ENCODE measurements at places on chromosomes 6 and 20.

- DNase-seq = no peak
Observed at GRCh38 chr6:25504661-25505060, 147.4 kb upstream of the SCGN start.

GRCh38 chr6:9984607-9985006 is 430.3 kb downstream of the TFAP2A start:
- DNase-seq = no peak

DNA sequence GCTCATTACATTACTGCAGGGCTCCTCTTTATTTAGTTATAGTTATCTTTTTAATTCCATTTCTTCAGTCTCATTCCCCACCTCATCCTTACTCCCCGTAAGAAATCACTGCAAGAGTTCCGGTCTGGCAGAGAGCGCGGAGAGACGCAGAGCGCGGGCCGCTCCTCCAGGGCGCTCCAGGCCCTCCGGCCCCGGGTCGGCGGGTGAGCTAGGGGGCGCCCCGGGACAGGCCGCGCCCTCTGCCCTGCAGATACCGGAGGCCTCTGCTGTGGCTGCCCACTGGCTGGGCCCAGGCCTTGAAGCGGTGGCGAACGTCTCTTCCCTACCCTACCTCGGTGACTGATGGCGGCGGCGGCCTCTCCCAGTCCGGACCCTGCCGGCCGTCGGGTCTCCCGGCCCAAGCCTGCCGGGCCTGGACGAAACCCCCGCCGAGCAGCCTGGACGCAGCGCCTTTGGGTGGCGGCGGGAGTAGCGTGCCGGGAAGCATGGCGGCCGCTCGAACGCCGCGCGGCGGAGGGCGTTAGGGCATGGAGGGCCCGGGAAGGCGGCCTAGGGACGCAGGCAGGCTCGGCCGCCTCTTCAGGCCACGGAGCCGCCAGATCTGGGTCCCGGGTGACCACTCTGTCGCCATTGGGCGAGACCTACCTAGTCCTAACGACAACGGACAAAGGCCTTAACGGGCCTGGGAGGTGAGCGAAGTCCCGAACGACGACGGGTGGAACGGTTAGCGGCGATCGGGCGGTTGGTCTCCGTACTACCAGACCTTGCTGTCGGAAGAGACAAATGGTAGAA is 16.4 kb upstream of the HMGN4 start:
- DNase-seq = no peak

GRCh38 chr6:74256781-74257180 is 560.8 kb downstream of the CD109 start:
- DNase-seq = no peak

DNA sequence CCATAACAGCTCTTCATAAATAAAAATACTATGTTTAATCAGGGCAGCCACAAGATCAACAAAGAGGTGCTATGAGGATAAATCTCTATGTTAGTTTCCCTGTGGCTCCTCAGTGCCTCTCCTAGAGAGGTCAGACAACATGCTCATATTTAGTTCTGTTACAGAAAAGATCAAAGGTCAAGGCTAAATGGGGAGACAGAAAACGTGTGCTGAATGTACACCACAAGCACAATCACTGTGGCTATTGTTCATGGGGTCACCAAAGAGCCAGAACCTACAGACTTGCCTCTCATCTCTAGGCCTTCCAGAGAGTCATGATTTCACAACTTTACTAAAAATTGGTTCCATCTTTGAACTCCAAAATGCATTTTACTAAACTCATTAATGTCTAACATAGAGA is 409.8 kb downstream of the HACE1 start:
- DNase-seq = peak; percentile 64

- DNase-seq = no peak
Observed at GRCh38 chr6:156004796-156005195, 549.2 kb upstream of the NOX3 start.

GRCh38 chr6:129183681-129184301 is 300.9 kb downstream of the LAMA2 start:
- no peak for DNase-seq

DNA sequence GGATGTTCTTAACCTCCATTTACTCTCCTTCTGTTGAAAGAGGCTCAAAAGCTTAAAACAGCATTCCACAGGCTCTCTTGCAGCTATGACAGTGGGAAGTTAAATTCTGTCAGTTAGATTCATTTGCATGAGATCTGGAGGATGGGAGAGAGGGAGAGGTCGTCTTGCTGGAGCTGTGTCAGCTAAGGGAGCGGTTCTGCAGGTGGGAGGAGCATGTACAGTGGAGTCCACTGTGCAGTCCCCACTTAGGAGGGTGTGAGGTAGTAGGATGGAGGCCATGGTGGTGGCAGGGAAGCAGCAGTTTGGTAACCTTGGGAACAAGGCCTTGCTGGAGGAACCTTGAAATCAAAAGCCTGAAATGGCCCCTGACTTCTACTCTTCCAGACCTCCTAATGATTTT is 12.0 kb upstream of the B4GALT5 start:
- DNase-seq = no peak

DNA sequence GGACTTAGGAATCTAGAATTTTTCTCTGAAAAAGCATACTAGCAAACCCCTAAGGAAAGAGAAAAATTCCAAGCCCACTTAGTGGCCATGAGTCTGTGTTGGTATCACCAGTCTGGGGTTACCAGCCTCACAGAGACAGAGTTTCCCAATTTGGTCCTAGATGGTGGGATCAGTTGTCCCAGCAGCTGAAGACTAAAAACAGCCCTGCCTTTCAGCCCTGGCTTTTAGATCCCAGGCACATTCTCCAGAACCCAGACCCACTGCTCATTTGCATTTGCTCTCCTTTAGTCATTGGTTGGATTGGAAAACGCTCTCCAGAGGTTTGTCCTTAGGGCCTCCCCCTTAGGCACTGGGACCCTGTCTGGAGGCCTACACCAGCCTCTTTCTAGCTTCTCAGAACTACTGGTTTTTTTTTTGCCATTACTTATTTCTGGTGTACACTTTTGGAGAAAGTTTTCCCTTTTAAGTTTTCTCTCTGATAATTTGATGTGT is 39.1 kb upstream of the FOXO3 start:
- DNase-seq = no peak

DNA sequence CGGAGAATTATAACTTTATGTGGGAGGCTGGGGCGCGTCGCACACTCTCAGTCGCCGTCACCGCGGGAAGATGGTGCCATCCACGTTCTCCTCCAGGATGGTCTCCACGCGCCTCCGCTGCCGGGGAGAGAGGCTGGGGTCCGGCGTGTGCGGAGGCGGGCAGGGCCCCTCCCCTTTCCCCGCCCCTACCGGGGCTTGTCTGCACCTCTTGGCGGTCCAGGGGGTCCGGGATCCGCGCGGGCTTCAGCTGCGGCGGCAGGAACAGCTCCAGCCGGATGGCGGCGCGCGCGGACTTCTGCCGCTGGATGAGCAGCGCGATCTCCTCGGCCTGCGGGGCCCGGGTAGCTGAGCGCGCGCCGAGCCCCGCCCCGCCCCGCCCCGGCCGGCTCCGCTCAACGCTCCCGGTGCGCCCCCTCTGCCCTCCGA is 807 bp downstream of the LKAAEAR1 start:
- DNase-seq = peak; percentile 67

DNA sequence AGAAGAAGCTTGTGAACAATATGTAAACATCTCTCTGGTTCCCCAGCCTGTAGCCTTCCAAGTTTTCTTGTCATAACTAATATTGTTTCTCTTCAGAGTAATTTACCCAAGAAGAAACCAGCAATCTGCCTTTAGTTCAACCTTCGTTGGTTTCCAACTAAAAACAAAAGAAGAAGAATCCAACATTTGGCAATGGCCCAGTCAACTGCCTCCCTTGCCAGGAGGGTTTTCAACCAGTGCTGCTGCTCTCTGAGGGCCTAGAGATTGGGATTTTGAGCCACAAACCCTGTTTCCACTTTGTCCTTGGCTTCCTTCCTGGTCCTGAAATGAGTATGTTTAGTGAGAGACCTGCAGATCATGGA is 395.8 kb upstream of the CNR1 start:
- DNase-seq = no peak

DNA sequence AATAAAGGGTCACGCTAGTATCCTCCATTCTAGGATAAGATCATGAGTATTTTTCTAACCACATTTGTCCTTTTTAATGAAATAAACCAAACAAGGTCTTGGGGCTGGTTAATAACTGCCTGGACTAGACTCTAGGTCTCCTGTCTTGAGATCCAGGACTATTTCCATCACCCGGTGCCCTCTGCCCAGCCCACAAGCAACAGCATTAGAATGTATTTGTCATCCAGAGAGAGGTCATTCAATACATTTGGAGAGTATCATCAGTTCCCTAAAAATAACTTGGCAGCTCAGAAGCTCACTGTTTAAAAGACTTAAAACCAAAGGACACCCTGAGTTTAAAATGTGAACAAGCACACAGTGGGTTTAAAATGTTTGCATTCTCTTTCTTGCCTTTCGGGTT is 4.4 kb upstream of the RBM24 start:
- DNase-seq = no peak

- DNase-seq = no peak
Observed at GRCh38 chr6:107107791-107108190, 7.5 kb downstream of the BEND3 start.

DNA sequence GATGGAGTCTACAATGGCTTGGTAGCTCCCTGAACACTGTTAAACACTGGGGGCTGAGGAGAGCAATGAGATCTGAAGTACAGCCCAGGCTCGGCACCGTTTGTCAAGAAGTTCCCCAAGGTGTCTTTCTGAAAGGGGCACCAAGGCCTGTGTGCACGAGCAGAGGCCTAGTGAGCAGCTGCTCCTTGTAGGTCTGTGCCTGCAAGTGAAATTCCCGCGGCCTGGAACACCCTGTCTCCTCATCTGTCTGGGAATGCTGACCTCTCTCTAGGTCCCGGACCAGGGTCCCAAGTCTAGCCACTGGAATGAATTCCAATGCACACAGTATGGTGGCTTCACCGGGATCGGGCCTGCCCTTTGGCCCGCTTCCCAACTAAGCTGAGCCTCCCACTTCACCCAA is 134.8 kb downstream of the FOXC1 start:
- DNase-seq = no peak

DNA sequence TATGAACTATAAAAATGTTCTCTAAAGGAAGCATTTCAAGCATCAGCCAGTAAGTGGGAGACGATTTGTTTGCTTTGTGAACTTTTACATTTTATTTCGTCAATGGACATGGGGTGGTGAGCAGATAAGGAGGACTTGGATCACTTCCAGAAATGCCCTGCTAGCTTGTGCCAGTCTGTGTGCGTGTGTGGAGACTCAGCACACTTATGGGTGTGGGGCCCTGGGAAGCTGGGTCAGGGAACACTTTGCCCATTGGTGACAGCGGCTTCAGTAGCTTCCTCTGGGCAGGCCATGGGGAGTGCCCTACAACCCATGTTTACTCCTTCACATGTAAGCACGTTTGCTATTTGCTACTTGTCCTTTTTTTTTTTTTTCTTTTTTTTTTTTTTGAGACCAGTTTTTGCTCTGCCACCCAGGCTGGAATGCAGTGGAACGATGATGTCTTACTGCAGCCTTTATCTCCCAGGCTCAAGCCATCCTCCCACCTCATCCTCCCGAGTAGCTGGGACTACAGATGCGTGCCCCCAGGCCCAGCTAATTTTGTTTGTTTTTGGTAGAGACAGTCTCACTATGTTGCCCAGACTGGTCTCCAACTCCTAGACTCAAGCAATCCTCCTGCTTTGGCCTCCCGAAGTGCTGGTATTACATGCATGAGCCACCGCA is 24.2 kb downstream of the PRDM1 start:
- no peak for DNase-seq

- no peak for DNase-seq
Observed at GRCh38 chr20:10922941-10923340, 249.1 kb upstream of the JAG1 start.

- DNase-seq = no peak
Observed at GRCh38 chr20:59149678-59150504, 13.7 kb upstream of the ZNF831 start.

DNA sequence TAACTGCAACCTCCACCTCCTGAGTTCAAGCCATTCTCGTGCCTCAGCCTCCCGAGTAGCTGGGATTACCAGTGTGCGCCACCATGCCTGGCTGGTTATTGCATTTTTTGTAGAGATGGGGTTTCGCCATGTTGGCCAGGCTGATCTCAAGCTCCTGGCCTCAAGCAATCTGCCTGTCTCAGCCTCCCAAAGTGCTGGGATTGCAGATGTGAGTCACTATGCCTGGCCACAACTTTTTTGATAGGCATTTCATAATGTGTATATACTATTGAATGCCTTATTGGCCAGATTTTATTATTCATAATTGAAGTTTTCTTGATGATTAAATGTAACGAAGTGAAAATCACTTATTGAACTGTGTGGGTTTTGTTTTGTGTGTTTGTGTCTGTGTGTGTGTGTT is 27.9 kb downstream of the FIG4 start:
- DNase-seq = no peak

DNA sequence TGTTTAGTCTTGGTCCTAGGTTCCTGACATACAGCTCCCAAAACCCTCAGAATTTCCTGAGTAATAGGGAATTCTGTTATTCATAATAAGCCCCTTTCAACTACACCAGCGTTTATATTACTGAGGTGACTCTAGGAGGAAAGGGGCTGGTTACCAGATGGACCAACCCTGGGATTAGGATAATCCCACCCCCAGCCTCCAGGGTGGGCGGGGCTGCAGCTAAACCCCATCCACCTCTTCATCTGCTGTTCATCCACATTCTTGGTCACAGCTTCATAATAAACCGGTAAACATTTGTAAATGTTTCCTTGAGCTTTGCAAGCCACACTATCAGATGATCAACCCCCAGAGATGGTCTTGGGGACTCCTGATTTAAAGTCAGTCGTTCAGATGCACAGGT is 38.3 kb downstream of the NINL start:
- DNase-seq = no peak

DNA sequence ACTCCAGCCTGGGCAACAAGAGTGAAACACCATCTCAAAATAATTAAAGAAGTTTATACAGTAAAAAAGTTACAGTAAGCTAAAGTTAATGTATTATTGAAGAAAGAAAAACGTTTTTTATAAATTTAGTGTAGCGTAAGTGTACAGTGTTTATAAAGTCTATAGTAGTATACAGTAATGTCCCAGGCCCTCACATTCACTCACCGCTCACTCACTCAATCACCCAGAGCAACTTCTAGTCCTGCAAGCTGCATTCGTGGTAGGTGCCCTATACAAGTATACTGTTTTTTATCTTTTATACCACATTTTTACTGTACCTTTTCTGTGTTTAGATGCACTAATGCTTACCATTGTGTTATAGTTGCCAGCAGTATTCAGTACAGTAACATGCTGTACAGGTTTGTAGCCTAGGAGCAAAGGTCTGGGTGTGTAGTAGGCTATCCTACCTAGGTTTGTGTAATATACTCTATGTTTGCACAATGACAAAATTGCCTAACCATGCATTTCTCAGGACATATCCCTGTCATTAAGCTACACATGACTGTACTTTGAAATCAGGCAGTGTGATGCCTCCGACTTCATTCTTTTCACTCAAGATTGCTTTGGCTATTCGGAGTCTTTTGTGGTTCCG is 16.7 kb downstream of the MGME1 start:
- peak; percentile 98 for DNase-seq

DNA sequence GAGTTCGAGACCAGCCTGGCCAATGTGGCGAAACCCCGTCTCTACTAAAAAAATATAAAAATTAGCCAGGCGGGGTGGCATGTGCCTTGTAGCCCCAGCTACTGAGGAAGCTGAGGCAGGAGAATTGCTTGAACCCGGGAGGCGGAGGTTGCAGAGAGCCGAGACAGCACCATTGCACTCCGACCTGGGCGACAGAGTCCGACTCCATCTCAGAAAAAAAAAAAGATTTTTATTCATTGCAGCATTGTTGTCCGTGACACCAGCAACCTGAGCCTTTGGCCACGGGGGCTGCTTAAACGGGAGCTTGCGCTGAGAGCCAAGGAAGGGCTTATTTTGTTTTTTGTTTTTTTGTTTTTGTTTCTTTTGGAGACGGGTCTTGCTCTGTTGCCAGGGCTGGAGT is 7.3 kb downstream of the ARFGAP1 start:
- no peak for DNase-seq

Data from HepG2 (cell line).